Non-pigmented ciliary epithelial cell (primary cell): ENCODE measurements at places on chromosomes 3 and 15.

DNA sequence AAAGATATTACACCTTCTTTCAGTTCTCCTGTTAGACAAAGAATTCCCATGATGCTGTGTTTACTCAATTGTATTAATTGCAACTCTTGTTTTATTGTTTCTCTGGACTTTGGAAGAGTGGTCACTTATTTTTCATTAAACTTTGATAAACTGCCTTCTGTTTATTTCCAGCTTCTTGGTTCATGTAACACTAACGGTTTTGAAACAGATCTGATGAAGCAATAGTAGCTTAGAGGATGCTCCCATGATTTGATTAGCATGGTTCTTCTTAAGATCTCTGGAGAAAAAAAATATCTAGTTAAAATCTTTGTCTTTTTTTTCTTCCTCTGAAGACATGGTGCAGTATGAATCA lies 90.1 kb downstream of the FNDC3B start:
- no peak for DNase-seq

GRCh38 chr15:23686466-23687142 lies 501 bp downstream of the NDN start:
- no peak for DNase-seq

DNA sequence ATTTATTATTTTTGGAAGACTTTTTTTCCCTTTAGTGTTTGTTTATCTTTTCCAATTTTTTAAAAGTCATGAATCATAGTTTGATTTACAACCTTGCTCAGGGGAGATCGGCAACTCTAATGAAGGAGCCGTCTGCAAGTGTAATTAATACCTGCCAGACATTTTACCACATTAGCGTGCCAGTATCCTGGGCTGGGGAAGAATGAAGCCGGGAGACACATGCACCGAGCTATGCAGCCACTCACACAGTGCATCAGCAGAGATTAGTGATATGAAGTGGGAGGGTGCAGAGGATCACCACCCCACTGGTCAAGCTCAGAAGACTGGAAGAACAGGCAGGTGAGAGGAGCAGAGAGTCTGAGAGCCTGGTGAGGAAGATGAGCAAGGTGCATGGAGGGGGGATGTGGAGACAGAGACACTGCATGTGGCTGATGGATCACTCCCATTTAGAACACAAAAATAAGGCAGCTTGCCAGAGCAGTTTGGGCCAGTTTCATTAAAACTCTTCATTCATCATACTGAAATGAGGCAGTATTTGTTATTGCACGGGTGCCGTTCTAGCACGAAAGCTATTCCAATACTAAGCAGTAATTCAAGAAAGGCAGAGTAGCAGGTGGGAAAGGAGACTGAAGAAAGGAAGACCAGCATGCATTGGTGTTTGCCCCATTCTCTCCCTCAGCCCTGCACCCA lies 821.6 kb downstream of the TUSC7 start:
- DNase-seq, result no peak

DNA sequence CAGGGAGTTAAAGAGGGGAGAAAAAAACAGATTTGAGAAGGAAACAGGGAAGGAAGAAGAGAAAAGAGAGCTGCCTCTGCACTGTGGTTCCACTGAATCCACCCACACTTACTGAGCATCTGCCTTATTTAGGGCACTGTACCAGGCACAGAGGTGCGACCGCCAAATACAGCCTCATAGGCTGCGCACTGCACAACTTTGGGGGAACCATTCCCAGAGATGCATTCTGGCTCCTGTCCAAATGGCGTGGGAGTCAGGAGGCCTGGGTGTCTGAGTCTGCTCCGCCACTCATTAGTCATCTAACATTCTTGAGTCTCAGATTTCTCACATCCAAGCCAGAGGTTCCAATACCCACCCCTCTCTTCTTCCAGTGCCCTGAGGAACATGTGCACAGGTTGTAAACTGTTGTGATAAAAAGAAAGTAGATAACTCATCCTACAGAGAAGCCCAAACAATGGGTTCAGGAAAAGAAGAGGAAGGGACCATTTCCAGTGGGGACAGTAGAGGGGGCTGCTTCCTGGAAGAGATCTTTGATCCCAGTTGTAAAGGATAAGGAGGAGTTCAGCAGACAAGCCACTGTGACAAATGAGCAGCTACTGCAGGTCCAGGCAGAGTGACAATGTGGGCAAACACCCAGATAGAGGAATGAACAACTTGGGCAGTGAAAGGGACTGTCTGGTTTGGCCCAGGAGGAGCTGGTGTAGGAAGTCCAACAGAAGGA lies 254.6 kb downstream of the UACA start:
- peak; percentile 81 for DNase-seq

GRCh38 chr3:56783644-56784447 lies 17.9 kb downstream of the ARHGEF3 start:
- peak; percentile 54 for DNase-seq

DNA sequence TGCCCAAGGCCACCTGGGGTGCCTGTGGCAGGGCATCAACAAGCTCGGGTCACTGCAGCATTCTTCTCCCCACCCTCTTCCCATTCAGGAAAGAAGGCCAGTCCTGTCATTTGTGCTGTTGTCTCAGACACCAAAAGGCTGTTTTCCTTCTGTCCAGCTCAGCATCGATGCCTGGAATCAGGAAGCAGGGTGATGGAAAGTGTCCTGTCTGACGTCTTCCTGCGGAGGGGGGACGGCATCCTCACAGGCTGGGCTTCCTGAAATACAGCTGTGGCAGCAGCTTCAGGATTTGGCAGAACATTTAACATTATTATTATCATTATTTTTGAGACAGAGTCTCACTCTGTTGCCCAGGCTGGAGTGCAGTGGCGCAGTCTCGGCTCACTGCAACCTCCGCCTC lies 33.0 kb upstream of the ANKDD1A start:
- no peak for DNase-seq

- DNase-seq, result no peak
Measured at GRCh38 chr15:30650012-30650929, 24.3 kb downstream of the ARHGAP11B start.

DNA sequence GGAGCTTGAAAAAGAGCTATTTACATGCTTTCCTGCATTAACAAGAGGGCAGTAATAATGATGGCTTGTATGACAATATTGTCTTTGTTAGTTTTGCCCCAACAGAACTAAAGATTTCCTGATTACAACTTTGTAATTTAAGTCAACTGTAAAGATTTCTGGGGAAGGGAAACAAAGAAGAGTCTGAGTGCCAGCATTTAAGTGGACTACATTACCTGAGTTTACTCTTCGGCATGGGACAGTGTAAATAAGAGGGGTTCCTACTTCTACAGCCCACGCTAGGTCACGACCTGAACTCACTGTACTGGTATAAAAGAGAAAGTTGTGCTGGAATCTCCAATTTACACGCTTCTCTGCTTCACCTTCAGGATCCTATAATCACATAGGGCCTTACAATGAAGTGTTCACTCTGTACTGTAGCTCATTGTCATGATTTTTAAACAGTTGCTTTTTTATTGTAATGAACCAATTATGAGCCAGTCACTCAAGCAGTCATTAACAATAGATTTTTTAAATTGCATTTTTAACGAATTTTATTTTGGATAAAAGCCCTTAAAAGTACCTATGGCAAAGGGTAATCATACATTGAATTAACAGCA lies 39.6 kb downstream of the DPH6 start:
- DNase-seq, result no peak

DNA sequence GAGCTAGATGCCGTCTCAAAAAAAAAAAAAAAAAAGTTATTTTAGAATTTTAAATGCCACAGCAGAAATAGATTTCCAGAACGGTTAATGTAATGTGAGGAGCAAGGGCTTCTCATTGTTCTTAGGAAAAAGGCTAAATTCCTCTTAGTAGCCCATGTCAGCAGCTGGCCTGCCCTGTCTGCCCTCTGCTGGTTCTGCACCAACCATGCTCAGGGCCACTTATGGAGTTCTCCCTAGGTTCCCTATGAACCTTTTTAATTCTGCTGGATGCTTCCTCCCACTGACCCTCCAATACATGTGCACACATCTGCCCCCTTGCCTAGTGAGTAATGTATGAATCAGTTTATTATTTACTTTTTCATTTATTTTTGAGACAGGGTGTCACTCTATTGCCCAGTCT lies 32.2 kb upstream of the DPPA4 start:
- DNase-seq, result no peak

DNA sequence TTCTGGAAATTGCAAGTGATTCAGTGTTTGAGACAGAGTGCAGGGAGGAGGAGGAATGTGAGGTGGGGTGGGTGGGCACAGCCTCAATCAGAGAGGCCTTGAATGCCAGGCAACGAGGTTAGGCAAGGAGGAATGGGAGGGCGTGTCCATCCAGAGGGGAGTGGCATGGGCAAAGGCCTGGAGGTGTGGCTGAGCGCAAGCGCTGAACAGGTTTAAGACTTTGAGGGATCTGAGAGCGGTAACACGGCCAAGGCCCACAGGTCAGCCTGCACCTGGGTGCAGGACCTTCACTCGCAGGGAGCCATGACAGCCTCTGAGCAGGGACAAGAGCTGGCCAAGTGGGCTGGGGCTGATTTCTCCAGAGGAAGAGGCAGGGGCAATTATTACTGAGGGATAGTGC lies 125.9 kb downstream of the TPRA1 start:
- no peak for DNase-seq

DNA sequence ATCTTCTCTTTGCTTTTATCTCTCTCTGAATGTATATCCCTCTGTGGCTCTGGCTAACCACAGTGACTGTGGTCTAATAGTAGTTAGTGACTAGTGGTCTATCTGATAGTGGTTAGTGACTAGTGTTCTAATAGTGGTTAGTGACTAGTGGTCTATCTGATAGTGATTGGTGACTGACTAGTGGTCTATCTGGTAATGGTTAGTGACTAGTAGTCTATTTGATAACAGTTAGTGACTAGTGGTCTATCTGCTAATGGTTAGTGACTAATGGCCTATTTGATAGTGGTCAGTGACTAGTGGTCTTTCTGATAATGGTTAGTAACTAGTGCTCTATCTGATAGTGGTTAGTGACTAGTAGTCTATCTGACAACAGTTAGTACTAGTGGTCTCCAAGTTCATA lies 110.5 kb downstream of the MDFIC2 start:
- no peak for DNase-seq

GRCh38 chr3:156681002-156681401 lies 6.6 kb downstream of the TIPARP start:
- peak; percentile 88 for DNase-seq

DNA sequence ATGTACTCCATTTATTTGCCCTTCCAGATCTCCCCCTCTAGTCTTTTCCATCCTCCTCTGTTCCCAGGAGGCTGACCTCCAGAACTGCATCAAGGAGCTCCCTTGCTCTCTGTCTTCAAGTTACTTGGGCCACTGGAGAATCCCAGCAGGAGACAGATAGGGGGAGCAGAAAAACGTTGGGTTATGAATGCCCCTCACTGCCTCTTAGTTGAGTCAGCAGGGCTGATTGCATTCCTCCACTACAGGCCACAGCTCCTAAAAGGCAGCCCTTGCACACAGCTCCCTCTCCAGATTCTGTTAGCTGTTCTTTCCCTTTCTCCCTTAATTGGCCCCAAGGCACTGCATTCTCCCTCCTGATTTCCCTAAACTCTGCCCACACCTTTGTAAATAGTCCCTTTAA lies 12.4 kb upstream of the CEP152 start:
- DNase-seq, result no peak

DNA sequence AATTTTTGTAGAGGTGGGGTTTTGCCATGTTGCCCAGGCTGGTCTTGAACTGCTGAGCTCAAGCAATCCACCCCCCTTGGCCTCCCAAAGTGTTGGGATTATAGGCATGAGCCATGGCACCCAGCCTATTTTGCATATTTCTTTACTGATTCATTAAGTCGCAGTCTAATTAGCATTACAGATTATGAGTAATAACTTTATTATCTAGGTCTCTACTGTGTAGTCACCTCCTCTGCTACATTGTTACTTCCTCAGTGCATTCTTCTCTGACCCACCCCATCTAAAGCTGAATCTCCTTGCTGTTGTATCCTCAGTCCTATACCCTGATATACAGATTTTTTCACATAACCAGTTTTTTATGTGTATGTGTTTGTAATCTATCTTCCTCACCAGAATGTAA lies 61.7 kb downstream of the TFDP2 start:
- DNase-seq, result peak; percentile 20

DNA sequence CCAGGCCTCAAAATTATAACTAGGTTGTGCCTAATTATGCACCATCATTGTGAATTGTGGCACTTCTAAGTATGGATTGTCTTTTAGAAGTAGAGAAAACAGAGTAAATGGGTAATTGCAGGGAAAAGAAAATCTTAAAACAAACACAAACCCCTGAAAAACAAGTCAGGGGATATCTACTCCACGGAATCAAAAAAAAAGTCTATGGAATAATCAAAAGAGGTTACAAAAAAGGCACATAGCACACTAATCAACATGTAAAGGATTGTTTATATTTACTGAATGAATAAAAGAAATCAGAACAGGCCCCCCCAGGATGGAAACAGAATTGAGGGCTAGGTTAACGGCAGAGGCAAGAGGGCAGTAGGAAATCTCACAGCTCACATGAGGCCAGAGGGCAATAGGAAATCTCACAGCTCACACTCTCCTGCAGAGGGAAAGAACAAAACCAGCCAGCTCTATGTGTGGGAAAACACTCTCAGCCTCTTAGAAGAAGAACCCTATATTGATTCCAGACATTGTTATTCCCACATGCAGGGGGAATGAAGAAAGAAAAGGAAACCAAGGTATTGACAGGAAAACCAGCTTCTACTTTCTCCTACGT lies 72.7 kb upstream of the FNDC3B start:
- DNase-seq, result no peak

DNA sequence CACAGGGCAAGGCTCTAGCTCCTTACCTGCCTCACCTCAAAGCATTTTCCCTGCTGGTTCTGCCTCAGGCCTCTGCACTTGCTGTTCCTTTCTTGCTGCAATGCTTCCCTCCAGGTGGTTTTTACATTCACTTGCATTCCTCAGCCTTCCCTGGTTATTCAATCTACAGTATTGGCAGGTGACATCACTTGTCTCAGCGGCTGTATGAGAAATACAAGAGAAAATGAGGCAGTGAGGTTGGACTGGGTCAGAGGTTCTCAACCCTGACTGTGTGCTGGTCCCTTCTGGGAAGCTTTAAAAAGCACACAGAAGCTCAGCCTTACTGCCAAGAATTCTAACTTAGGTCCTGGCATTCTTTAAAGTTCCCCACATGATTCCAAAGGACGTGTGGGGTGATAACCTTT lies 26.7 kb downstream of the SIAH2 start:
- no peak for DNase-seq
